NCI-H446 (cell line): ENCODE measurements at places on chromosomes 4 and X.

- no peak for DNase-seq
Measured at GRCh38 chr4:139470997-139471665, 17.2 kb downstream of the RAB33B start.

- DNase-seq = no peak
Measured at GRCh38 chrX:71168134-71168533, 23.5 kb downstream of the NLGN3 start.

DNA sequence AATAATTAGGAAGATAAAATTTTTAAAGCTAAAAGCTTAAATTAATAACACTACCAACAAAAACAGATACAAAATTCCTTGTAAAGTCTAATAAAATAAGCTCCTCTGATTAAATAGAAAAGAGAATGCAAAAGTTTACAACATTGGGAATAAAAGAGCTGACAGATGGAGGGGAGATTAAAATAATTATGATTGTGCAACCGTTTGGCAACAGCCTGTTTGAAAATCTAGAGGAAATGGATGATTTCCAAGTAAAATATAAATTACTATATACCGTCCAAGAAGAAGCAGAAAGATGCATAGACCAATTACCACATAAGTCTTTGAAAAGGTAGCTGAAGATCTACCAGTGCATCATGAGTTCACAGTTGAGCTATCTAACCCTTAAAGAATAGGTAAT is 46.4 kb upstream of the VBP1 start:
- DNase-seq = no peak

DNA sequence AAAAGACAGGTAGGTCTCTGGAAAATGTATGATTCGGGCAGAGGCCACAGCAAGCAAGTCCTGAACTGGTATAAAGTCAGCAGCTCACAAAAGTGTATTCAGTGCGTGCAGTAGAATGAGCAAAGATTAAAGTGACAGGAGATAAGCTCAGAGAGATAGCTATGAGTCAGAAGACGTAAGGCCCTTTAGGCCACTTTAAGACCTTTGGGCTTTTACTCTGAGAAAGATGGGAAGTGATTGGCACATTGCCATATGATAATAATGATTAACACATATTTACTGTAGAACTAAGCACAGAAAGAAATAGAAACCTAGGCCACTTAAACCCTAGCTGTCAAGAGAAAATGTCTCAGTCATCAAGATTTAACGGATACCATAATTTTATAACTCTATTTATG is 51.7 kb downstream of the TBCK start:
- DNase-seq = no peak

GRCh38 chrX:23782455-23782854 is 518 bp upstream of the SAT1 start:
- peak; percentile 41 for DNase-seq

DNA sequence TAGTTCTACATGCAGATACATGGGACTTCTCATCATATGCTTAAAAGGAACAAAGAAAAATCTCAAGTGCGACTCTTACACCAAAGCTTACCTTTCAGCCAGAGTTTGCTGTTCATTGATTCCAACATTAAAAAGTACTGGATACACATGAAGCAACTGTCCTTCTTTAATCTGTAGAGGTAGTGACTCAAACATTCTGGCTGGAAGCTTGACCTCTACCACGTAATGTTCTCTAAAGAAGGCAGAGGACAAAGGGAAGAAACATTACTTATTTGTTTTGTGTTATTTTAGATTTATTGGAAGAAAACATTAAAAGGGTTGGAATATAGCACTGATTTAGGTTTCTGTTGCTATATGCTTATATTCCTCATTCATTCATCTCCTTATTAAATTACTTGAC is 476.1 kb downstream of the IL15 start:
- DNase-seq = no peak

DNA sequence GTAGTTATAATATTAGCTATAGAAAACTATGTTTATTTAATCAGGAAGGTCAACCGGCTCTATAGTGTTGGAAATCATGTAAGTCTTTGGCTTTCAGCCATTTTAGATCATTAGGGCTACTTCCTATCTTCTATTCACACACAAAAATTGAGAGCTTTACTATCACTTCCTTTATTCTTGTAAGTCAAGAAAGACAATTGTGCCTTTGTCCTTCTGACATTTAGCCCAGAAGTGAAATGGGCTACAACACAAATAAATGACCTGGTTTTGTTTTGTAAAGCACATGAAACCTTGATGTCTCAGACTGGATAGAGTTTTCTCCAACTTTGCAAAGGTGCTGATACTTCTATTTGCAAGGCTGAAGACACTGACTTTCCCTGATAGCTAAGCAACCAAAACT is 122.4 kb upstream of the ACSL4 start:
- no peak for DNase-seq

DNA sequence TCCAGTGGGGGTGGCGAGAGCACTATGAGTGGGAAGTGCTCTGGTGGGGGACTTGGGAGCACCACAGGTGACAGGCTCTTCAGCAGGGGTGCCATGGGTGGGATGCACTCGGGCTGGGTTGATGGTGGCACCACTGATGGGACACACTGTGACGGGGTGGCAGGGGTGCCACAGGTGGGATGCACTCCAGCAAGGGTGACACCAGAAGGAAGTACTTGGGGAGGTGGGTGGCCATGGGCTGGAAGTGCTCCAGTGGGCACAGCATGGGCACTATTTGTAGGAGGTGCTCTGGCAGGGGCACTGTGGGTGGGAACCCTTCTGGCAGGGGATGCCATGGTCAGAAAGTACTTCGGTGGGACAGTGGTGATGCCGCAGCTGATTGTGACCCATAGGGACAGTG is 346.6 kb downstream of the CFAP47 start:
- no peak for DNase-seq

- DNase-seq = no peak
Measured at GRCh38 chrX:17968367-17968766, 107.3 kb upstream of the RAI2 start.

DNA sequence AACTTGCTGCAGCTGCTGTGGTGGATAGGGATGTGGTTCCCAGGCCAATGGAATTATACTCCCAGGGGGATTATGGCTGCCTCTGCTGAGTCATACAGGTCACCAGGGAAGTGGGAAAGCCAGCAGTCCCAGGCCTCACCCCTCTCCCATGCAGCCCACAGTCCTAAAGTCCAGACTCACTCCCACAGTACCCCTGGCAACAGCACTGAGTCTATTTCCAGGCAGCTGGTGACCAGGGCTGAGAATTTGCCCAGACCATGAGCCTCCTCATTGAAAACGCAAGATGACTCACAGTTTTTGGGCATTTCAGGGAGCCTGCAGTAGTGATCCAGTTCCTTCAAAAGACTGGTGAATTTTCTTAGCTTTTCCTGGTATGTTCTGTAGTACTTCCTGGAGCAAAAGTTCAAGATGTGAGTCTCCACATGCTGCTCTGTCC is 137.6 kb downstream of the NPNT start:
- peak; percentile 18 for DNase-seq

DNA sequence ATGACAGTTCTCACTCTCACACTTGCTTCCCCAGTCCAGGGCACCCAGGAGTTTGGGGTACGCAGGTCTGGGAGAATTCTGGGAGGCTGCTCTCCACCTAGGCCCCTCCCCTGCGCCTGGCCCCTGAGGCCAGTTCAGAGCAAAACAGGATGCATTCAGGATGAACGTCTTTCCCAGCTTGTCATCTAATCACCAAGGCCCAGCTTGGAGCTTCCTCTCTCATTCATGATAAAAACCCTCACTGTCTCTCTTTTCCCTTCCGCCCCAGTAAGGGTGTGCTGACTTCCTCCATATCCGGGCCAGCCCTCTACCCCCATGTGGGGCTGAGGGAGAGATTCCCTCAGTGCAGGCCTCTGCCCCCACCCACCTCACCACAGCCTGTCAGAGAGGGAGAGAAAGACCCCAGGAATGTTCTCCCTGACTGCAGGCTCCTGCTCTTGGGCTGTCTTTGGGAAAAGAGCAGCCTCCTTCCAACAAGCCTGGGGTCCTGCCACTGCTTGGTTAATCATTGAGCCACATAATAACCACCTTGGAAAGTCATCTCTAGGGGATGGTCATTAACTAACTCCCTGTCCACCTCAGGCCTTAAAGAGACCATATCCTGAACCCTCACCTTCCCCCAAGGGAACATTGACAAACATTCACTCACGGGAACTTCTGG is 50.1 kb downstream of the STARD8 start:
- DNase-seq = no peak

GRCh38 chrX:41110801-41111625 is 25.8 kb downstream of the USP9X start:
- DNase-seq = no peak

GRCh38 chr4:158796370-158797140 is 27.7 kb downstream of the FNIP2 start:
- DNase-seq = no peak

- no peak for DNase-seq
Measured at GRCh38 chrX:143017272-143017671, 8.5 kb upstream of the SPANXN4 start.

GRCh38 chr4:186497043-186497442 is 58.3 kb downstream of the MTNR1A start:
- DNase-seq = no peak

DNA sequence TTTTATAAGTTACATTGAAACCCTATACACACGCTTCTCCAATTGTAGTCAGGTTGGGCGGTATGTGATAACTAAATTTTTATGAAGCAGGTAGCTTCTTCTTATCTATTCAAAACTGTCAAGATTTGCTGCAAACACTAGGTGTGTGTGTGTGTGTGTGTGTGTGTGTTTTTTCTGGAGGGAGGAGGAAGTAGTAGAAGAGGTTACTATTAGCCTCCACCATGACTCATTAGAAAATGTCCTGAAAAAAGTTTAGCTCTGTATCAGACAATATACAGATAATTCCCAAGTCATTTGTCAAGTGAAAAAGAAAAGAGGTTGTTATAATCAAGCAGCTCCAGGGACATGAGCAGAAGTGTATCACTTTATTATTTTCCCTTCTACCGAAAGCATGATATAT is 33.9 kb downstream of the PCDH7 start:
- no peak for DNase-seq

- no peak for DNase-seq
Measured at GRCh38 chr4:83340692-83341343, 6.2 kb upstream of the HPSE start.

- DNase-seq = no peak
Measured at GRCh38 chrX:29862126-29862677, 353.2 kb upstream of the MAGEB2 start.

GRCh38 chr4:83255584-83255983 is 29.0 kb downstream of the COQ2 start:
- no peak for DNase-seq

DNA sequence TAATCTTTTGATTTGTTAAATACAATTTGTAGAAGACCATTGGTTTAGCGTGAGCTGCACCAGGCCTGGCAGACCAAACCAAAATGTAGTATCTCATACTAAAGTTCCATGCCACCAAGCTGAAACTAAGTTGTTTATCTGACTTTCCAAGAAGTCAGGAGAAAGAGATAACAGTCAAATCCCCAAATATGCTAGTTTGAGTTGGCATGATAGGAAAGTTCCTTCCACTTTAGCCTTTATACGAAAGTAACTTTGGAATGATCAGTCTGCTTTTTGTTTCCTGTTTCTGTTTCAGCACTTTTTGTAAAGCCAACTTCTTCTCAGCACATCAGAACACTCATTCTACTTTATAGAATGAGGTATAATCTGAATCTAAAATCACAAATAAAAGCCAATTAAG is 449.2 kb downstream of the GRXCR1 start:
- no peak for DNase-seq

DNA sequence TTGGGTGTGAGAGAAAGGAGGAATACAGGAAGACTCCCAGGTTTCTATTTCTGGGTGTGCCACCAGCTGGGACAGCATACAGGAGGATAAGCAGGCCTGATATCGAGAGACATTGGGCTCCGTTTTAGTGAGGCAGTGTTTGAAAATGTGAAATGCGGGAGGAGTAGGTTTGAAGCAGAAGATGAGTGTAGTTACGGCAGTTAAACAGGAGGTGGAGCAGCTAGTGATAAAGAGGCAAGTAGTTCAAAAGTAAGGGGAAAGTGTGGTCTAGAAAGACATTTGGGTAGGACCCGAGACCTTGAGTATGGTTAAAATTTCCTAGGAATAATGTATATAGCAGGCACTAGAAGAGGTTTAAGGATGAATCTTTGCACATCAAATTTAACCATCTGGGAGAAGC is 42.4 kb downstream of the DCUN1D4 start:
- no peak for DNase-seq

- no peak for DNase-seq
Measured at GRCh38 chr4:80637190-80637589, 301.7 kb downstream of the CFAP299 start.

DNA sequence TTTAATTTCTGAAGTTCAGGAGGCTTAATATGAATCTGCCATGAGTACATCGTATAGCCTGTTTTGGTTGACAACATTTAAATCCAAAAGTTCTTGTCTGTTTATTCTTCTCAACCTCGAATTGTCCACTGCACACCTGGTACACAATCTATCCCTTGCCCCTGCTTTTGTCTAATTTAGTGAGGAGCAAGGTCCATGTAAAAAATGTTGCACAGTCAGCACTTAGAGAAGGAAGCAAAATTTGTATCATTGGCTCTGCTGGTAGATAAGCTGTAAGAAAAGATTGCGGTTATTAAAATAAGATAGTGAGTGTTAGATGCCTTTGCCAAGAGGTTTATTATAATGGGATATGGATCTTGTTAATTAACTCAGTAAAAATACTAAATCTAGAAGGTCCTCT is 761.5 kb downstream of the RAPGEF2 start:
- no peak for DNase-seq

GRCh38 chr4:55405073-55405472 is 9.3 kb downstream of the TMEM165 start:
- DNase-seq = no peak

DNA sequence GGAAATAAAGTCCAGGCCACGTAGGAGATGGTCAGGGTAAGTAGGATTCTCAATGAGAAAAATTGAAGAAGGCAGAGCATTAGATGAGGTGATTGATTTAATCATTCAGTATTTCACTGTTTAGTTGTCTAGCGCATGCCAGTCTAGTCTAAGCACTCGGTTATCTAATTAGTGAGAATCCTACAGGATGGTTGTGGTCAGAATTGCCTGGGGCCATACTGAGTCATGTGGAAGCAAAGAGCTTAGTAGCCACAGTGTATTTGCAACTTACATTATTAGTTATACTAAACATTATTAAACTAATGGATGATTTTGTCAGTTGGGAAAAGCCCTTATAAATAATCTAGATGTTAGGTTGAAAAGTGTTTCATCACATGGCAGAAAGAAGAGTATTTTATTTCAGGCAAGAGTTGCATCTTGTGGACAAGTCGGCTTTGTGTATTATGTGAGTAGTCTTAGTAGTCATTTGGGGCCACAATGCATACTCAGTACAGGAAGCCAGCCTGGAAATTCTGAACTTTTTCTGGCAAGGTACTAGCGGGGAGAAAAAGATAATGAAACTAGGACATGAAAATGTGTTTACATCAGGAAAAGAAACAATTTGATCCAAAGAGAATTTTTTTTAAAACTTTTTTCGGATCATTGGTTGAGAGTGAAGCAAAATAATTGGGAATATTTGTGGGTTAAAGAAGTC is 31.9 kb downstream of the CPEB2 start:
- DNase-seq = no peak

- DNase-seq = no peak
Measured at GRCh38 chr4:165152527-165152926, 39.9 kb upstream of the TMEM192 start.
